ENCODE measurements at places on chromosomes 7 and 10.

DNA sequence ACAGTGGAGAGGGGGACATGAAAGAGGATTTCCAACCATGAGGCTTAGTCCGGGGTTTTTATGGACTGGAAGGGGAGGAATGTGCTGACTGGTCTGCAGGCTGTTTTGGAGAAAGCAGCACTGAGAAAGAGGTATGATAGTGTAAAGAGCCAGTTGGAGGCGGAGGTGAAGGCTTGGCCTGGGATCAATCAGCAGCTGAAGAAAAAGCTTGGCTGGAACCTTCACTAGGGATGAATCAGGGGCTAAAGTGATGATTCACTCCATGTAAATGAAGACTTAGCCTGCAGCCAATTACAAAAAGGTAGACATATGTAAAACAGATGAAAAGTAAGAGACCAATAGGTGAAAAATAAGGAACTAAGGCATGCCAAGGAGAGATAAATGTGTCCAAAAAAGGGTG is 1382.6 kb downstream of the GATA3 start:
- DNase-seq = no peak

GRCh38 chr10:92894081-92894655 is 45.8 kb downstream of the EXOC6 start:
- no peak for DNase-seq

- DNase-seq = no peak
Measured at GRCh38 chr7:13036256-13036780, 348.9 kb downstream of the ARL4A start.

DNA sequence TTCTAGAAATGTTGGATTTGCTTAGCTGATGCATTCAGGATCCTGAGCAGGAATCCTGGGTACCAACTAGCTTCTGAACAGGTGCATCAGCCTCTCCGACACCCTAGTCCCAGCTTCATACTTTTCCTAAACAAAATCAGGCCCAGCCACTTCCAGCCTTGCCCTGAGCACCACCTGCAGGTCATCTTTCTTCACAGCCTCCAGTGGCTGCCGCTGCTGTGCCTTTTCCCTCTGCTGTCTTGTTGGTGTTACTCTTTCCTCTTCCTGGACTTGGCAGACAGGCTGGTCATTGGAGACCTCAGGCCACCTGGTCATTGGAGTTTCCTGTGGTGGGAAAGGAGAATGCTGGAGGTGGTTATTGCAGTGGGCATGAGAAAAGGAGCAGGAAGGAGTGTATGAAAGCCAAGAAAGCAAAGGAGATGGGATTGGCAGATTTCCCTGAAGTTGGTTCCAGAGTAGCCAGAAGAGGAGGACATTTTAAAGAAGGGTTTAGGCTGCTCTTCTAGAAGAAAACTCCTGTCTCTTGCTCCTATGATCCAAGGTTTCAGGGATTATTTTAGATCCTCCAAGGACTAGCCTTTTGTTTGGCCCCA is 48.2 kb upstream of the NFKB2 start:
- peak; percentile 3 for DNase-seq

DNA sequence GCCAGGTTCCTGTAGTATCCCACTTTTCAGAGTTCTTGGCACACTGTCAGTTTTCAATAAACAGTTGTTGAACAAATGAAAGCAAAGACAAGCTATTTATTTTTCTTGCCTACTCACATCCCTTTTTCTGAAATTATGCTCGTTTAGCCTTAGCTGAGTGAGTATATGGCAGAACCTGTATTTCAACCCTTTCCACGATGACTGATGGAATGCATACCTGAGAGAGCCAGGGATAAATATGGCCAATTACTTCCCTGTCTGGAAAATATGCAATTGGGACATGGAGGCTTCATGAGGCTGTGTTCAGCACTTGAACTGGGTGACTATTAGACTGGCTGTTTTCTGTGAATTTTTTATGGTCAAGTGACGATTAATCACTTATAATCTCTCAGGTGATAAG is 144.5 kb upstream of the POT1 start:
- DNase-seq = no peak

DNA sequence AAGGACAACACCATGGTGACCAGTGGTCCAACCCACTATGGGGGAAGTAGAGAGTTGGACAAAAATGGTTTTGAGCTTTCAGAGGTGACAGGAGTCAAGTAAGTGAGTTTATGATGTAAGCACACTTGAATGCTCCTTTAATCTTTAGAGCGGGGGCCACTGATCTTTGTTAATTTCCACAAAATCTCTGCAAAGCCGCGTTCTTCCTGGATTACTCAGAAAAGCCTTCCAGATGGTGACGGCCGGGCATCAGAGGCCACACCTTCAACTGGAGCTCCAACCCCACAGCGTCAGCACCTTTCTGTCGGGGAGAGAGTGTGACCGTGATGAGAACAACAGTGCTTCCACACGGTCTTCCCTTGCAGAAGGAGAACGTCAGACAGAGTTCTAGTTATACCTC is 35.2 kb upstream of the KLF6 start:
- no peak for DNase-seq

DNA sequence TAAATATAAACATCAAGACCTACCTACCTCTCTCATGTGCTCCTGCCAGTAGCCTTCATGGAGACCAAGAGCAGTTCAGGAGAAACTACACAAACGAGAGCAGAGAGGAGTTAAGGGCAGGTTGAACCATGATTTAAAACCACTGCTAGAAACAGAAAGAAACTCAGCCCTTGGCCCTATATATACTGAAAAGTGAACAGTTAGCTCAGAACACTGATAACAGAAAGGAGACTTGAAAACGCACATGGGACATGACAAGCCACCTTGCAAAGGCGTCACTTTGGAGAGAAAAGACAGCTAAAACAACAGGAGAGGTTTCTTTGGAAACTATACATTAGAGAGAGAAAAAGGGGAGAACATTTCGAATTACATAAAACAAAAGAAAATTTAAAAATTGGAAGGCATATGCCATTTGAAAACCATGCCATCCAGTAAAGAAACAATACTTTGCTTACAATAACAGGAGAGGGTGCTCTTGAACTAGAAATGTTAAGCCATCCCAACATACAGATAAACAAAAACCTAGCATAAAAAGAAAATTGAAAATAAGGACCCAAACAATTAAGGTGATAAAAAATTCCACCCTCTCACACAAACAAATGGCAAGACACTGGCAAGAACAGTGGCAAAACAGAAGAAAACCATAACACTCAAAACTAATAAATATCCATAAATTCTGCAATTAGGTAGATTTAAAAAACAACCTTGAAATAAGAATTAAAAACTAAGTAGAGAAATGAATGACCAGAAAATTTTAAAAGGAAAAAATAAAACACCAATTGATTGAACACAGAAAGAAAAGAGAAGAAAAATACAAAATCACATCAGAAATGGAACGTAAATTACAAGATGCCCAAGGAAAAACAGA is 232.7 kb downstream of the IMMP2L start:
- DNase-seq = no peak

Data from anterior cingulate cortex (tissue), 58 donors.